Aorta (tissue), 5 donors: ENCODE measurements at places on chromosomes 1 and 21. TPM values are rescaled to one million over a fixed set of nuclear protein-coding genes. Genes with fewer than 3 reads are reported as not detected.

Gene GPATCH2
- total RNA-seq: 17.3 TPM

Gene ZNF692
- 41.3 TPM for total RNA-seq

Gene RO60
- 71.7 TPM for total RNA-seq

Gene FCRL5
- total RNA-seq: 0.63 TPM

Gene TIAM1
- 15.8 TPM for total RNA-seq

Gene SH3BGR
- 17.0 TPM for total RNA-seq

Gene THRAP3
- total RNA-seq: 85.3 TPM

Gene GPR153
- 4.5 TPM for total RNA-seq

Gene FABP3
- 30.8 TPM for total RNA-seq

Gene HSPA6
- total RNA-seq: 19.0 TPM

Gene FBXO42
- total RNA-seq: 33.3 TPM

Gene HAO2
- not detected for total RNA-seq

Gene NOS1AP
- total RNA-seq: 4.8 TPM

Gene PDZK1
- 1.2 TPM for total RNA-seq

Gene CHODL
- total RNA-seq: 1.2 TPM

Gene AUNIP
- total RNA-seq: not detected

Gene CR2
- total RNA-seq: 0.58 TPM

Gene C1orf210
- not detected for total RNA-seq

Gene LCE2C
- not detected for total RNA-seq

Gene AXDND1
- total RNA-seq: not detected

Gene TMPRSS15
- total RNA-seq: not detected

Gene KIAA1614
- total RNA-seq: 10.5 TPM

Gene SERINC2
- 3.7 TPM for total RNA-seq

Gene DMBX1
- total RNA-seq: not detected

Gene PROK1
- 0.26 TPM for total RNA-seq

Gene NCSTN
- total RNA-seq: 67.3 TPM

Gene C21orf58
- total RNA-seq: 0.81 TPM

Gene DNAJC16
- 19.9 TPM for total RNA-seq

Gene RIIAD1
- total RNA-seq: not detected

Gene ST6GALNAC3
- 10.5 TPM for total RNA-seq

Gene OR2G6
- not detected for total RNA-seq

Gene LCE1F
- total RNA-seq: not detected

Gene AVPR1B
- not detected for total RNA-seq
